ENCODE measurements at places on chromosomes 16 and 17.

DNA sequence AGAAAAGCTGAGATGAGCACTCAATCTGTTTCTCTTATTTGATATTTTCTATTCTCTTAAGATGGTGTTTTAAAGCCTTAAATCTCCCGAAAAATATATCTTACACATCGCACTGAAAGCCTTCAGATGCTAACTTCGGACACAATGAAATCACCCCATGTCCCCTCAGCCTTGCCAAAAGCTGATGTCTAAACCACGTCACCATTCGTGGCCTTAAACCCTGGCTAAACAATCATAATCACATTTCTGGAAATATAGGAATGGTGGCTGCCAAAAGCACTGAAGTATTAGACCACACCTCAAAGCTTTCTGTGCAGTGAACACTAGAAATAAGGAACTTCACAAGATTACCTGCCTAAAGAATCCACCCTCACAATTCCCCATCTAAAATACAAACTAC lies 402.7 kb downstream of the SOX9 start:
- DNase-seq = no peak

DNA sequence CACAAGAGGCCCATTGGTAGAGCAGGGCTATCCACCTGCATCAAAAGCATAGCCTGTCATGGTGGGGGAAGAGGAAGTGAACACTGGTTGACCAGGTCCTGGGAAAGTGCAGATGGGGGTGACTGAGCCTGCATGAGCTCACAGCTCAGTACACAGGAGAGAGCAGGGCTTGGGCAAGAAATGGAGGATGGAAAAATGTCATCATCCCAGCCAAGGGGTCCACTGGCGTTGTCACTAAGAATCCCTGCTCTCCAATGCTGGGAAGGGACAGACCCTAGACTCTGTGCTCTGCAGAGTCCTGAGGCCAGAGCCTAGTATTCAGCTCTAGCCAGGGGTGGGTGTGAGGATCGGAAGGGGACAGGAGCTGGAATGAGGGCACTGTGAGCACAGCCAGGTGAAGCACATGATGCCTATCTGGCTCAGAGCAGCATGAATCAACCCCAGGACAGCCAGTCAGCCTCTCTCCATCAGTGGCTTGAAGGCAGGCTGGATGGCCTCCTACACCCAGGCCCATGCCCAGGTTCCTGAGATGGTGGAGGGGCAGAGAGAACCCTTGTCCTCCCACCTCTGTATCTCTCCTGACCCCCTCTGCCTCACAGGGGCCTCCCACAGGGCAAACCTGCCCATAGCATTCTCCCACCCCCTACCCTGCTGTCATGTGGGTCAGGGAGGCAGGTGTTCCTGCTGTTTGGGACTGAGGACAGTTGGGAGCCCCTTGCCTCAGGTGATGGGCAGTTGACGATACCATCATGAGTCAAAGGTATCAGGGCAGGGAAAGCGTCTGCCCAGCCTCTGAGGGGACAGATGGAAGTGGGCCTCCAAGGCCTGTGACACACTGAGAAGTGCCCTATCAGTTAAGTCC lies 13.8 kb upstream of the CTCF start:
- DNase-seq = no peak

DNA sequence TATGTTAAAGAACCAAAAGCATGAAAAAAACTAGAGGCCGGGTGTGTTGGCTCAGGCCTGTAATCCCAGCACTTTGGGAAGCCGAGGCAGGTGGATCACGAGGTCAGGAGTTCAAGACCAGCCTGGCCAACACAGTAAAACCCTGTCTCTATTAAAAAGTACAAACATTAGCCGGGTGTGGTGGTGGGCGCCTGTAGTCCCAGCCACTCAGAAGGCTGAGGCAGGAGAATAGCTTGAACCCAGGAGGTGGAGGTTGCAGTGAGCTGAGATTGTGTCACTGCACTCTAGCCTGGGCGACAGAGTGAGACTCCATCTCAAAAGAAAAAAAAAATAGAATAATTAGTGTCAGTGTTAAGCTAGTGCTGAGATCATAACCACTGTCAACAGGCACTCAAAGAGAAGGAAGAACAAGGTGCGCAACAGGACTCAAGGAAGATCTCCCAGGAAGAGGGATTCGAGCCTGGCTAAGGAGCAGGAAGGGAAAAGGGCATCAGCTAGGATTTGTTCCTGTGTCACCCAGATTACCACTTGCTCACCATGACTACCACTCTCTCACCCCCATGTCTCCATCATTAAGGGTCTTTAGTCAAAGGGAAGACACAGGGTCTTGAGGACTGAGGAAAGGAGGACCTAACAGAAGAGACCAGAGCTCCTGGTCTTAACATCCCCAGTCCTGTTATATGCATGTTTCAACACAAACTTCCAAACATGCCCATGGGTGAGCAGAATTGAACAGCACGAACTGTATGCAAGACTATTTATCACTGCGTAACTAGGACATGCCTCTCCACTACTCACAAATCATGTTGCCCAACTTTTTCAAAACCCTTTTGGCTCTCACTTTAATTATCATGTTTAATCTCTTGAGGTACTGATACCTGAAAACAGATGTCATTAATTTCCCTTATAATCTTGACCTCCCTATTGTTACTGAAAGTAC lies 88.3 kb upstream of the PLEKHM1 start:
- no peak for DNase-seq

DNA sequence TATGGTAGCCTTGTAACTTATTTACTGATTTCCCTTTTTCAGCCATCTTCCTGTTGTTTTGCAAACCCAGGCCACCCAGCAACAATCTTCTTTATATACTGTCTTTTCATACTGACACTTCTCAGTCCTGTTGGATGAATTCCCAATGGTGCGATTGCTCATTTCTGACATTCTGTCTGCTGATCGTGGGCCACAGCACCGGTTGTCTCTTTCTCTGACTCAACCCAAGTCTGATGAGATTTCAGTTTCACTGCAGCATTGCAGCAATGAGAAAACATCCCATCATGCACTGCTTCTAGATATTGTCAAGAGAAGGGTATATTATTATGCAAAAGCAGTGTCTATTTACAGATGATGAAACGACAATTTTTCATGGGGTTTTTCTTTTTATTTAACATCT lies 349.2 kb upstream of the HSBP1 start:
- no peak for DNase-seq

GRCh38 chr16:12225806-12226465 lies 249.4 kb downstream of the SNX29 start:
- no peak for DNase-seq

- DNase-seq = no peak
These were observed 171.8 kb upstream of the CACNG5 start for GRCh38 chr17:66663041-66663606.

GRCh38 chr17:40696651-40697072 lies 6.9 kb downstream of the KRT24 start:
- no peak for DNase-seq

DNA sequence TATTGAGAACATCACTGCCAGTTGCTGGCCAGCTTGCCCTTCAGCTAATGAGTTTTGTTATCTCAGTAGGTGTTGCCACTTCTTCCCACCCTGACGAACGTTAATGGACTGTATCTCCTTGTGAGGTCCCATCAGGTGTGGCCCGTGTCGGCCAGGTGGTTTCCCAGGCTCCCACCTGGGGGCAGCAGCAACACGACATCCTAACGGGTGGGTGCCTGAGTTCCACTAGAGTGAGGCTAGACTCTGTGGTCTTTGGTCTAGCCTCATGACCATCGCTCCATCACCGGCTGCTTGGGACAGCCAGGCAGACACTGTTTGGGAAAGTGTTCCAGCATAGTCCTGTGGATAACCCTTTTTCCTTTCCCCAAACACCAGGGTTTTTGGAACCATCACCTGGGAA lies 45.6 kb upstream of the LCMT1 start:
- no peak for DNase-seq

GRCh38 chr17:20187049-20187448 lies 177.9 kb downstream of the SPECC1 start:
- no peak for DNase-seq
